ENCODE measurements at places on chromosomes 5 and 9.

DNA sequence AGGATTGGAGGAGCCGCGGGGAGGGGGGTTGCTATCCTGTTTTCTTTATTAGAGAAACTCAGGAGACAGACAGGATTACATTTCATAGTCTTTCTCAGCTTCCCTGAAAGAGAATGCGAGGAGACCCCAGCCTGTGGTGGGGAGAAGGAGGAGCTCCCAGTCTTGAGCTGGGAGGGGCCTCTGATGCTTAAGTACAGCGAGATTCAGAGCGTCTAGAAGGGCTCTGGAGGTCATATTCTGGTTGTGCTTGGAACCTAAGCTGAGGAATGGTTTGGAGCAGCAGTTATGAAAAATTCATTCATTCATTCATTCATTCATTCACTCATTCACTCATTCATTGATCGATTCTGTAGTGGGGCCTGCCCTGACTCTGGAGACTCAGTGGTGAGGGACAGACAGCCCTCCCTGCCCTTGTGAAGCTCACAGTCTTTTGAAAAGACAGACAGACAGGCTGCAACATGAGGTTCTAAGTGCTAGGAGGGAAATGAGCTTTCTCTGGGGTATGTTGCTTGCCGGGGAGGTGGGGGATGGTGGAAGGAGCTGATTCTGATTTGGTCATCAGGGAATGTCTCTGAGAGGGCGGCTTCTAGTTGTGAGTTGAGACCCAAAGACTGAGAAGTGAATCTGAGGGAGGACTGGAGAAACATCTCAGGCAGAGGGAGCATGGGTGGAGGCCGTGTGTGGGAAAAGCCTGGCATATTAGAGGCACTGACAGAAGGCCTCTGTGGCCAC lies 2.5 kb upstream of the SPRY4 start:
- no peak for DNase-seq

DNA sequence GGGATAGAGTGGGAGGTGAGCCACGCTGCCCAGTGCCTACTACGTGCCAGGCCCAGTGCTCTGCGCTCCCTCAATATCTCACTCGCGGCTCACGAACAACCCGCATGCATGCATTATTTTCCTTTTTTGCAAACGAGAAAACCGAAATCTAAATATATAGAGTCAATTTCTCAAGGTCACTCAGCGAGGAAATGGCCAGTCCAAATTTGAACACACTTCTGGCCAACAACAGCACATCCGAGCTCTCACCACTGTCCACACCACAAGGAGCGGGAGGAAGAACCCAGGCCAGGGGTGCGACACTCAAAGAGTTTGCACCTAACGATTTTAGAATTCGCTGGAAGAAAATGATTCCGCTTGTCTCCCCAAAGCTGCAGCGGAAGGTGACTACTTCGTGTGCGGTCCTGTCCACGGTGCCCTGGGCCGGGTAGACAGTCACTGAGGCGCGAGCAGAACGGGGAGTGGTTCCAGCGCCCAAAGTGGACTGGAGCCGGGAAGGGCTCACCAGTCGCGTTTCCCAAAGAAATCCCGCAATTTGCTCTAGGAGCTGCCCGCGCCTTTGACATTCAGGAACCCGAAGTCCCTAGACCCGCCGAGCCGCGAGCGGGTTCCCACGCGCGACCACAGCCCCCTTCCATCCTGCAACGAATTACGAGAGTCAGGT lies 1.1 kb upstream of the TLX3 start:
- DNase-seq = no peak

DNA sequence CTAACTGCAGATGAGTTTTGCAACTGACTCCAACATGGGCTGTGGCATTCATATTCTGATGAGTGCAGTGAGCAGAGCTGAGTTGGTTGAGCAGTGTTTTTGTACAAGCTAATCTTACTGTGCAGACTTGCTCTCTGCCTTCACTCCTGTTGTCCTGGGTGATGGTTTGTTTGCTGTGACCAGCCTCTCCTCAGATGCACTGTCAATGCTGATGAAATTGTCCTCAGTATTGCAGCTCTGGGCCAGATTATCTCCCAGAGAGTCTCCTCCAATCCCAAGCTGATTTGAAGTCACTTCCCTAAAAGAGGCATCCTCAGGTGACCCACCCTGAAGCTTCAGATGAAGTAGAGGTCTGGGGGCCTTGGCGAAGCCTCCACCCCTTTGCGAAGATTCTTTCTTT lies 581.8 kb downstream of the ACTL7B start:
- no peak for DNase-seq

DNA sequence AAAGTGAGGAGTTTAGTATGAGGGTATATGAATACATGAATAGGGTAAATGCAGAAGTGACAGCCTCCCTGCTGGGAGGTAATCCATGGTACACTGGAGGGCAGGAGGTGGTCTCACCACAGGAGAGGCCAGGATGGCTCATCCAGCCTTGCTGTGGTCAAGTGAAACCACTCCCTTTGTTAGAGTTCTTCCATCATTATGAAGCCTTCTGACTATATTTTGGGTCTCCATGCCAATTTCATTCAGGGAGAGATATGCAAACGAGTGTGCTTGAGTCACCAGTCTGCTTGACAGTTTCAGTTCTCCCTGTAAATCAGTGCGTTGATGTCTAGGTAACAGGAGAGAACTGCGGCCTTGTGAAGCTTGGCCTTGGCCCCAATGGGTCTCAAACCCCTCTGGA lies 16.4 kb downstream of the PPP3R2 start:
- no peak for DNase-seq

GRCh38 chr5:60256546-60256945 lies 363.0 kb upstream of the PDE4D start:
- no peak for DNase-seq

DNA sequence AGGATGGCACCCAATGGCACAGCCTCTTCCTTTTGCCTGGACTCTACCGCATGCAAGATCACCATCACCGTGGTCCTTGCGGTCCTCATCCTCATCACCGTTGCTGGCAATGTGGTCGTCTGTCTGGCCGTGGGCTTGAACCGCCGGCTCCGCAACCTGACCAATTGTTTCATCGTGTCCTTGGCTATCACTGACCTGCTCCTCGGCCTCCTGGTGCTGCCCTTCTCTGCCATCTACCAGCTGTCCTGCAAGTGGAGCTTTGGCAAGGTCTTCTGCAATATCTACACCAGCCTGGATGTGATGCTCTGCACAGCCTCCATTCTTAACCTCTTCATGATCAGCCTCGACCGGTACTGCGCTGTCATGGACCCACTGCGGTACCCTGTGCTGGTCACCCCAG lies 25.4 kb downstream of the HRH2 start:
- DNase-seq = no peak

- DNase-seq = no peak
Measured at GRCh38 chr9:126043681-126044080, 282.9 kb upstream of the MVB12B start.

DNA sequence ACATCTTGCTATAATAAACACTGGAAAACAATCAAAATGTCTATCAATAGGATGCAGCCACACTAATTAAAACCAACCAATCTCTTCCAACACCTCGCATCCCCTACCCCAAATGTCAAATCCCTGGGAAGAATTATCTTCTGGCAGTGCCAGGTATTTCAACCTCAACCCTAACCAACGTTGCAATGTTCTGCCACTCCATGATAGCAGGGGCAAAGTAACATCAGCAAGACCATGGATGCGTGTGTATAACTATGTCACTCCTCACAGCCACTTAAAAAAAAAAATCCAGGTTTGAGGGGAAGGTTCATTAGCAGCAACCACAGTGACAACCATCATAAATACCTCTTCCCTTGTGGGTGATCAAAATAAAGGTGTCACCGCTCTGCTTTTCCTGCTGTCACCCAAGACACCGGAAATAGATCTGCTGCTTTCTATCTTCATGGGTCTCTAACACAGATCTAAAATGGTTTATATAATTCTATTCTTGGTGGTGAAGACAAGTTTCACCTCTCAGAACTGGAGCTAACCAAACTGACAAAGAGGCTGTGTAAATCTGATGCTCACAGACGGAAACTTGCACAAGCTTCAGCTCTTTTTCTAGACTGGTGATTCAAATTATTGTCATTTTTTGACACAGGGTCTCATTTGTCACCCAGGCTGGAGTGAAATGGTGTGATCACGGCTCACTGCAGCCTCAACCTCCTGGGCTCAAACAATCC lies 9.9 kb downstream of the HSPA9 start:
- DNase-seq = no peak

DNA sequence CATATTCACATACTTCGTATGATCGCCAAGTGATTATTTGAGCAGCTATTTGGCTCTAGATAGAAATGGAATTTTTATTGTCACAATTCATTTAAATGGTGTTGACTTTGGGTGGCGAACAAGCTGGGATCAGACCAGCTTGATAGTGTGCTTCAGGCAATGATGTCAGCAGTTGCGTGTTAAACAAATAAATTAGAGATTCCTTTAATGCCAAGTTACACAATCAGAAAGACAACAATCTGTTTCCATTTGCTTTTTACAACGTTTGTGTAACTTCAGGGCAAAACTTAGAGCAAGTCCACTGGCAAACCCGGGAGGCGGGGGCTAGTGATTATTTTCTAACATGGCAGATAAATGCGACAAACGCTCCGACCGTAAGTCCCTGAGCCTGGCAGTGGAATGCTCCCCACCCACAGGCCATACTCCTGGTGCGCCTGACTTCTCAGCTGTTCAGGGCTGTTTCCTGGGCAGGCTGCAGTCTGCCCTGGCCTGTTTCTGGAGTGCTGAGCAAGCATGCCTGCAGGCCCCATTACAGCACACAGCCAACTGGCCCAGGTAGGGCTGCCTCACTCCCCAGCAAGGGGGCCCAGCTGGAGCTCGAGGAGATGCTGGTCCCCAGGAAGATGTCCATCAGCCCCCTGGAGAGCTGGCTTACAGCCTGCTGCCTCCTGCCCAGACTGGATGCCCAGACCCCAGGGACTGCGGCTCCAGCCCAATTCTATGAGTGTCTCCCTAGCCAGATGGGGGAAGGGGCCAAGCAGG lies 88.7 kb downstream of the BASP1 start:
- peak; percentile 32 for DNase-seq

GRCh38 chr9:101387871-101388506 lies 3.2 kb upstream of the BAAT start:
- no peak for DNase-seq
